ENCODE measurements at places on chromosomes 2 and 18.

GRCh38 chr18:23684515-23685197 is 4.6 kb upstream of the LAMA3 start:
- no peak for DNase-seq

GRCh38 chr2:99648906-99649789 is 159.3 kb upstream of the REV1 start:
- DNase-seq = no peak

DNA sequence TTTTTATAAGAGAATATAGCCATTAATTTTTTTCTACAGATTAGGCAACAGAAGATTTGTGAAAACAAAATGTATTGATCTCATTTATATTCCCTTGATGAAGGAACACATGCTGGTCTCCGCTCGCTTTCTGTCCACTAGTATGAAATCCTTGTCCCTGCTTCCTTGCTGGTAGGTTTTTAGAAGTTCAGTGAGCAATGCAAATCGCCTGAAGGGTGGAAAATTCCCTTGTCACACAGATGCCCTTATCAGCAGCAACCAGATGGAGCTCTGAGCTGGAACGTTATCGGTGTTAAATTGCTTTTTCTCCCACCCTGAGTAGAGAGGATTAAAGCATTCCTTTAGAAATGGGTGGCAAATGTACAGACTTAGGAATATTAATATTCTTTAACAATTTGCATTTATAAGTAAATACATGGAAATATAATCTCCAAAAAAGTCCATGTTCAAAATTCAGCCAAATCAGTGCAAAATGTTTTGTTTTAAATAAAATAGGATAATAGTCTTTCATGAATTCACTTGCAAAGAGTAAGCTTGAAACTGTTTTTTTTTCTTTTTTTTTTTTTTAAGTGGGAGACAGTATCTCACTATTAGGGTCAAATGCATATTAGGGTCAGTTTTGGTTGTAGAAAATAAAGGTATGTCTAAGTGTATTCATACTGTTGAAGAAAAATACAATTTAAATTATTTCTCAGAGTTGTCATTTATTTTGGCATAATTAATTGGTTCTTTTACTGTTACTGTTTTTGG is 164.0 kb upstream of the MYO3B start:
- no peak for DNase-seq

- DNase-seq = no peak
Measured at GRCh38 chr2:26583381-26583911, 57.7 kb downstream of the CIB4 start.

DNA sequence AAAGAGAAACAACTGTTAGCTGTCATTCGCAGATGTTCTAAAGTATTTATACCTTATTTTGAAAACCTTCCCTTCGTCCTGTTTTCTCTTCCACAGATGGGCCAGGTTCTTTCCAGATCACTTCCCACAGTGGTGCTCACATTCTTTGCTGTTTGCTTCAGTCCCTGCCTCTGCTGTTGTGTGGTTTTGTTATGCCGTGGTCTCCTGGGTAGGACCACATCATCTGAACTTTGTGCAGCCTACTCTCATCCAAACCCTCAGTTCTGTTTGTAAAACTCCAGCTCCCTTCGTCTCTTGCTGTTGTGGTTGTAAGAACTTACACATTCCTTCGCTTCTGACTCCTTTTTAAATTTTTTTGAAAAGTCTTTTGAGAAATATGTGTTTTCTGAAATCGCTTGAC is 38.1 kb downstream of the ZNF236 start:
- no peak for DNase-seq

- no peak for DNase-seq
Measured at GRCh38 chr2:65212115-65212514, 15.5 kb upstream of the ACTR2 start.

- no peak for DNase-seq
Measured at GRCh38 chr2:120936476-120937334, 201.0 kb downstream of the GLI2 start.

DNA sequence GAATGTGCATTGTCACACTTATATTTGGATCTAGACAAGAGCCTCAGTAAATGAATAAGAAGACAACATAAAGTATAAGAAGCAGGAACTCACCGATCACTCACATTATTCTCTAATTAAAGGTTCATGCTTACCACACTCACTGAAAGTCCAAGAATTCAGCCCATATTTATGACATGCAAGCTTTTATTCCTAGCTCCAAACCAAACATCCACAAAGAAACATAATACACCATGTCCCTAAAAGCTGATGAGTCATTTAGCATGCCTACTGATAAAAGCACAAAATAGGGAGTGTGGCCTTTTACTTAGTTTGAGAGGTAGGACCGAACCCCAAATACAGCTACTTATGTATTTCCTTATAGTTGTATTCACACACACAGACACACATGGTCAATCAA is 1094.6 kb upstream of the CDH2 start:
- DNase-seq = no peak

DNA sequence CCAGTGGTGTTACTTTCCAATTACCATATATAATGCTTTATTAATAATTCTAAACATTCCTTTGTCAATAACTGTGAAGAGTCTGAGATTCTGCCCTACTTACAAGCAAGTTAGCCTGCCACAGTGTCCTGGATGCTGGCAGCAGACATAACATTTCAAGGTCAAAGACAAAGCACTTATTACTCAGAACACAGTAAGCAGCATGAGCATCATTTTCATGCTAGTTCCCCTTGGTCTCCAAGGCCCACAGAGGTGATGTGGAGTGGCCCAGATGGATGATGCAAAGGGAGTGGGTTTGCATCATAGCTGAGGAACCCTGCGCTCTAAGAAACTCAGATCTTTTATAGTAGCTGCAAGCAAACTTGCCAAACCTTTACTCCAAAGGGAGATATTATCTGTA is 349.7 kb downstream of the ZEB2 start:
- DNase-seq = no peak

DNA sequence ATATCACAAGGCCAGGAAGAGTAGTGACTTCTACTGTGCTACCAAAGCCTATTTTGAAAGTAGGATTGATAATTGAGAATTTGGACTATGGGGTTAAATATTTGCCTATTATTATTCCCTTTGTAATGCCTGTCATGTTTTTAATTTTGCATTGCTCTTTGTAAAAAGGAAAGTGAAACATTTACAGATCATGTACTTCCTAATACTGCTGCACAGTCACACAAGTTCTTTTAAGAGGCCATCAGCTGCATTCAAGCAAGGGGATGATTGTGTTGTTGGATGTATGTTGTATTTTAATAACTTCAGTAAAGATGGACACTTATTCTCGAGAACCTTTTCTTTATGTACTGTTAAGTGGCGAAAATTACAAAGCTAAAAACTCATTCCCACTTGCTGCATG is 70.1 kb downstream of the PLEKHA3 start:
- no peak for DNase-seq

DNA sequence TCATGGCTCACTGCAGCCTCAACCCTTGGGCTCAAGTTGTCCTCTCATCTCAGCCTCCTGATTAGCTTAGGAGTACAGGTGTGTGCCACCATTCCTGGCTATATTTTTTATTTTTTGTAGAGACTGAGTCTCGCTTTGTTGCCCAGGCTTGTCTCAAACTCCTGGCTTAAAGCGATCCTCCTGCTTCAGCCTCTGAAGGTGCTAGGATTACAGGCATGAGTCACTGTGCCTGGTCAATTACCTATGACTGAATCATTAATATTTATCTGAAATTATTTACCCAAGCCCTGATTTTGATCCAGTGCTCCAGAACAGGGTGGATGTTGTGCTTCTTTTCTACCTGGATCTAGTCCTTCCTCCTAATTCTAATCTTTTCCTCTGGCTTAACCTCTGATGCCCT is 87.8 kb downstream of the MAP2 start:
- DNase-seq = no peak

DNA sequence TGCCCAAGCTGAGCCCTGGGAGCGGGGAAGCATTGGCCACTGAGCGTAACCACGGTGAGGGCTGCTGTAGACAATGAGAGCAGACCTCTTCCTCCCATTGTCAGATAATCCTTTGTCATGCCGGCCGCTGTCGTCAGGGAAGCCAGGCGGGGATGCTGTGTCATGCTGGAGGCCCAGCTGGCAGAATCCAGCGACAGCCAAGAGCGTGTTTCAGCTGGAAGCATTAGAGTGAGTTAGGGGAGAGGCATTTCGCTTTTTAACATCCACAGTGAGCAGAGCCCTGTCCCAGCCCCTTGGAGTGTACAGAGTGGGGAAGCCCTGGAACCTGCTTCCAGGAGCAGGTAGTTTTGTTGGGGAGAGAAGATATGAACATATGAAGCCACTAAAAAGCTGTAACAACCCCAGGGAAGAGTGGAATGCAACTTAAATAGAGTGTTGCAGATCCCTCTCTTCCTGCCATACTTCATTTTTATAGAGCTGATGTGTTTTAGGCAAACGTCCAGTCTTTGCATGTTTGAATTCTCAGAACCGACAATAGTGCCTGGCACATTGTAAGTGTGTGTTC is 7.0 kb downstream of the CTIF start:
- DNase-seq = no peak

All from GM12891 (cell line).